ENCODE measurements at places on chromosomes 2 and 18.

GRCh38 chr18:58601468-58602266, 27.2 kb downstream of the ALPK2 start:
- DNase-seq: no peak

DNA sequence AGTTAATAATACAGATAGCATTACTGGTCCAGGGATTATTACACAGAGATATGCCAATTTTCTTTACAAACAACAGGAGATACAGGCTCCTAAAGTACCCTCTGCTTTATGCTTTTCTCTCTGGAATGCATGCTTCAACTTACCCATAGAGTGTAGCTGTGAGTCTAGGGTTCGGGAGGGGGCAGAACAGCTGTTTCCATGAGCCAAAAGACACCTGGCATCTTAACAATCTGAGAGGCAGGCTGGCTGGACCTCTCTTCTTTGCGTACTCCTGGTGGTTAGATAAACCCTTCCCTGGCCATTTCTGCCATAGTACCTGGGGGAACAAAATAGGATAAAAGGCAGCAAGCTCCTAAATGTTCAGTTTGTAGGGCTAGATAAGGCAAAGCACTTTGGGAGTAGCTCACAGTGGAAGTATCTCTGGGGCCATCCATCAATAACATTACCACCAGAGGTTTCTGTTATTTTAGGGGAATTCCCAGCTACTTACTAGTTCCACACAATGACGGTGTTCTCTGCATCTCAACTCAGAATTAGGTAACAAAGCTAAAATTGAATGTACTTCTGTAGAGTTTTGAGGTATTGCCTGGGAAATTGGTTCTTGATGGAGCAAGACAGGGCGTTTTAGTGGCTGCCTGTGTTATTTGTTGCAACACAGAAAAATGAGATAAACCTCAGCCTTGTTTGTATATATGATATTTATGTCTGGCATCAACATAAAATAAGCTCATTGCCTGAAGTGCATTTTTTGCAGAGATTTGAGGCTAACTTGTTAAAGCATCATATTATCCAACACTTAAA, 6.2 kb upstream of the CCDC85A start:
- DNase-seq: no peak

GRCh38 chr2:194591192-194591591, 1065.8 kb upstream of the SLC39A10 start:
- DNase-seq: no peak

DNA sequence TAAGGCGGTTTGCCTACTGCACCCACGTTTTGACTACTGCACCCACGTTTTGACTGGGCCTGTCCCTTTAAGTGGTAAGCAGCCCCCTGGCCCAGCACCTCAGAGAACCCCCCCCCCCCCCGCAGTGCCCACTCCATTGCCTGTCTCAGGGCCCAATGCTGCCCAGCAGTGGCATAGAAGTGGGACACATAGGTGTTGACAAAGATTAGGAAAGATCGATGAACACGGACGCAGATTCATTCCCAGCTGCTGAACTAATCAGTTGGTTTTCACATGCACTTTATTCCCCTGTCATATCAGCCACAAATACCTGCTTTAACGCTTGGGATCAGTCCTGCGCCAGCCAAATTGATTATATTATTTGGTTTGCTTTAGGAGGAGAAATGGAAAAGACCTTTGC, 268.8 kb upstream of the SKOR2 start:
- DNase-seq: no peak

DNA sequence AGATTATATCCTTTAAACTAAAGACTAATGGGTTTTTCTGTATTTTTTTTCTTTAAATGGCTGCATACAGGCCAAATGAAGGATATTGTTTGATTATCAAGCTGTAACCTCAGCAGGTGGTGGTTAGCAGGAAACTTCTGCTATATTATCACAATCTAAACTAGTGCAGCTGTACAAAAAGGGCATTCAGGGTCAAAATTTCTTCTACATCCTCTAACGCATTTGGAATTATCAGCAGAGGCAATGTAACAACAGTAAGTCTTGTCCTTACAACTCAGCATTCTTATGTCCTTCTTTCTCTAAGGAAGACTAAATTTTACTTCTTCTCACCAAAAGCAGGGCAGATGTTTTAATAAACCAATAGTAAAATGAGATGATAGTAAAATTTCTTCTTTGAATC, 135.8 kb upstream of the FN1 start:
- no peak for DNase-seq

GRCh38 chr18:74373428-74373827, 57.8 kb downstream of the C18orf63 start:
- DNase-seq: no peak

GRCh38 chr2:147665105-147665504, 179.7 kb upstream of the ACVR2A start:
- no peak for DNase-seq

DNA sequence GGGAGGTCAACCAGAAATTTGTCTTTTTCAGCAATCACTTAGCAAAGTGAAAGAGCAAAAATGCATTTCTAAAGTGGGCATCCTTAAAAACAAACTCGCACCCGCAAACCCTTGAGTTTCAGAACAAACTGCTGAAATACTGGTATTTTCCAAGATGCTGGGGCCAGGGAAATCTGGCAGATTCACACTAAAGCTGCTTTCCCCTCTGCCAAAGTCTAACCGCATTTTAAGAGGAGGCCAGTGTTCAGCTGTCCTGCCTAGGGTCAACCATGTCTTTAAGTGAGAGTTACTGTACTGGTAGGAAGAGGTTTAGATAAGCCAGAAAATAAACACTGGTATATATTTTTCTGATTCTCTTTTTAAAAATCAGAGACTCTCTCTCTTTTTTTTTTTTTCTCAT, 55.9 kb downstream of the ACVR1 start:
- DNase-seq: no peak

- DNase-seq: no peak
Observed at GRCh38 chr18:3345452-3345851, 83.5 kb downstream of the MYL12B start.

DNA sequence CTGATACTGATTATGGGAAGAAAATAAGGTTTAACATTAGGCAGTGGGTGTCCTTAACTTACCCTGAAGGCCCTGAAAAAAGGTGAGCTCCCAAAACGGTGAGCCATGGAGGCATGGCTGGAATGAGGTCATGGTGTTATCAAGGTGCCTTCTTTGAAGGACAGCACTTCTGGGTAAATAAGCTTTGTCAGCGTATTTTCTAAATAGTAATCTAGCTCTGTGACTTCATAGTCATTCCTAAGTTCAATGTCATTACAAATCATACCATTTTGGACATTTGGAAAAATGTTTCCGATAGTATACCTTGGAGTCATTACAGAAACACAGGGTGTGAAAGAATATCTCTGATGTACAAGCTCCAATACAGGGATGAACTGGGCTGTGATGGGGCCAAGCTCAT, 35.2 kb upstream of the CNGA3 start:
- DNase-seq: no peak

Data from NB4 (cell line).